ENCODE measurements at places on chromosomes 13 and 19. TPM values are rescaled to one million over a fixed set of nuclear protein-coding genes. Genes with fewer than 3 reads are reported as not detected.

GRCh38 chr19:49150106-49150943, 4.9 kb downstream of the HRC start:
- H3K27me3 ChIP-seq = peaks cover 29% of the 10 kb centered on the region
- peak overlapping the region; percentile 94 for H3K4me3 ChIP-seq
- H3K27ac ChIP-seq = peak overlapping the region; percentile 36
- H3K36me3 ChIP-seq = peaks cover 17% of the 10 kb centered on the region

DNA sequence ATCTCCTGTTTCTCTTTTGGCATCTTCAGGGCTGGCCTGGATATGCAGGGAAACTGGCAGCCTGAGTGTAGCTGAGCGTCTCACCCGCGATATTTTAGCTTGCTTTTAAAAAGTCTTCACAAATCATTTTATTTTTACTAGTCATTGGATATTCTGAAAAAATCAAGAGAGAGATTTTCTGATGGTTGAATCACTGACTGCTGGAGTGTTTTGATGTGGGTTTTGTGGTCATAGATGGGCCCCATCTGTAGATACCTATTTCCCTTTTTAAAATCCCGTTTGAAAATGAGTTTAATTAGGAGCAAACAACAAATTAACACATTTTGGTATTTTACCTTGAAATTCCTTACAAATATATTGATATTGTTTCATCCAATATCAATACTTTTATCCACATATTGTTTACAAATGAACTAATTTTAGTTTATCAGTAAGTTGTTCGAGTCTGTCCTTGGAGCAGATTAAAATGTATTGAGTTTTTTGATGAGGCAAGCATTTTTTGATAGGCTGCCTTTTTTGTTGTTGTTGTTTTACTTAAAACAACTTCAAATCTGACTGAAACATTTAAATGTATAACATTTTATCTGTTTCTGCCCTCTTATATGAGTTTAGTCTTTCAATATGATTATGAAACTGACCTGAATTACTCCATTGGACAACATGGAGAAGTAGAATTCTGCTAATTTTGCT, 21.5 kb upstream of the OXGR1 start:
- H3K27ac ChIP-seq = no peak overlapping the region
- no peak for DNase-seq
- H3K36me3 ChIP-seq = no peaks in the 10 kb centered on the region
- H3K4me1 ChIP-seq = peaks cover 8% of the 10 kb centered on the region

- H3K4me3 ChIP-seq = no peak overlapping the region
- no peak for DNase-seq
- no peaks in the 10 kb centered on the region for H3K4me1 ChIP-seq
- H3K27me3 ChIP-seq = peaks cover 2% of the 10 kb centered on the region
- H3K36me3 ChIP-seq = no peaks in the 10 kb centered on the region
- H3K27ac ChIP-seq = no peak overlapping the region
These were observed 100.4 kb downstream of the DCLK1 start for GRCh38 chr13:36030670-36031331.

The RASIP1 gene
- 192 TPM for total RNA-seq

The IZUMO2 gene
- not detected for total RNA-seq

Data from endothelial cell (in vitro differentiated cells).